Hippocampal formation (tissue), 2 donors: ENCODE measurements at places on chromosomes 13 and 19.

GRCh38 chr19:15299568-15300409, 32.5 kb downstream of the BRD4 start:
- DNase-seq = no peak

DNA sequence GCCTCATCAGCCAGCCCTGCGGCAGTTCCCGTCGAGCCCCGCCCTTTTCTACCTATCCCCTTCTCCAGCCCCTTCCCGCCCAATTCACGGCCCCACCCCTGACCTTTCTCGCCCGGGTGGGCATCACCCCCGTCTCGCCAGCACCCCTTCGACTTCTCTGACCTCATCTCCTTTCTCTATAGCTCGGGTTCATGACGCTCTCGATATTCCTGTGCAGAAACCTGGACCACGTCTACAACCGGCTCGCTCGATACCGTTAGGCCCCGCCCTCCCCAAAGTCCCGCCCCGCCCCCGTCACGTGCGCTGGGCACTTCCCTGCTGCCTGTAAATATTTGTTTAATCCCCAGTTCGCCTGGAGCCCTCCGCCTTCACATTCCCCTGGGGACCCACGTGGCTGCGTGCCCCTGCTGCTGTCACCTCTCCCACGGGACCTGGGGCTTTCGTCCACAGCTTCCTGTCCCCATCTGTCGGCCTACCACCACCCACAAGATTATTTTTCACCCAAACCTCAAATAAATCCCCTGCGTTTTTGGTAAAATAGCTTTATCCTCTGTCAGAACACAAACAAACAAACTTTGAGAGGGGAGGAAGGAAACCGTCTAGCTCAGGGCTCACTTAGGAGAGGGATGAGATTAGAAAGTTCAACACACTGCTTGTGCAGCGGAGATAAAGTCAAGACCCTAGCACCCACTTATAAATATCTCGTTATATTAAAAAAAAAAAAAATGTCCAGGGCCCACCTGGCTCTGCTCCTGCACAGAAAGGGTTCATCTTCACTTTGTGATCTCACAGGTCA, 5.1 kb downstream of the CD37 start:
- DNase-seq = no peak

- no peak for DNase-seq
Observed at GRCh38 chr19:19459707-19460251, 54.3 kb downstream of the GATAD2A start.

- DNase-seq = no peak
Observed at GRCh38 chr13:39682310-39682709, 26.8 kb downstream of the COG6 start.

- no peak for DNase-seq
Observed at GRCh38 chr19:55461974-55462626, 658 bp upstream of the ISOC2 start.

DNA sequence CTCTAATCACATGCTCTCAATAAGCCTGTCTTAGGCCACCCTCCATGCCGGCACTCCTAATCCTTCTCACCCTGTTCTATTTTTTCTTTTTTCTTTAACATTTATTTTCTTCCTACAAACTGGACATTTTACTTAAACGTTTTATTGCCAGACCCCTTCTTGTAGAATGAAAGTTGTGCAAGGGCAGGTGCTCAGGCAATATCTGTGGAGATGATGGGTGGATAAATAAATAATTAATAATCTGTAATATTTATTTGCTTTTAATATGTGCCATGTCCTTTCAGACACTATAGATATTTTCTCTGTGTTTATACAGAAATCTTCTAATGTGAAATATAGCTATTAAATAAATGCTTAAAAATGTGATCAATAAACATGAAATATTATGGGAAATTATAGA, 815.7 kb upstream of the MIR17HG start:
- DNase-seq = no peak

DNA sequence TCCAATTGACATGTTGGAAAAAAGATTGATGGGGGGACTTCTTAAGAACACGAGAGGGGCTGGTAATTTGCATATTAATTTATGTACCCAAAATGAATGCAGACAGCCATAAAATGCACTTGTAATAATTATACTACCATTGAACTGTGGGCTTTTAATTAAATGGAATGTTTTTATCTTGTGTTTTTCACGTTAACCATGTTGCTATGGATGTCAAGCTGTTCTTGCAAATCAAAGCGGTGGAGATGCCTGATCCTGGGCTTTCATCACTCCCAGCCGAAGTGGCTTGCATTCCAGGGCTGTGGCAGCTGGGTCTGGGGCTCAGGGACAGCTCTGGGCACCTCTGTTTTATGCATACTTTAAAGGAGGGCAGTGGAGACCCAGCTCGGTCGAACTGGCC, 179.4 kb upstream of the TMTC4 start:
- no peak for DNase-seq

GRCh38 chr19:29712744-29713516, 2.1 kb downstream of the C19orf12 start:
- no peak for DNase-seq

DNA sequence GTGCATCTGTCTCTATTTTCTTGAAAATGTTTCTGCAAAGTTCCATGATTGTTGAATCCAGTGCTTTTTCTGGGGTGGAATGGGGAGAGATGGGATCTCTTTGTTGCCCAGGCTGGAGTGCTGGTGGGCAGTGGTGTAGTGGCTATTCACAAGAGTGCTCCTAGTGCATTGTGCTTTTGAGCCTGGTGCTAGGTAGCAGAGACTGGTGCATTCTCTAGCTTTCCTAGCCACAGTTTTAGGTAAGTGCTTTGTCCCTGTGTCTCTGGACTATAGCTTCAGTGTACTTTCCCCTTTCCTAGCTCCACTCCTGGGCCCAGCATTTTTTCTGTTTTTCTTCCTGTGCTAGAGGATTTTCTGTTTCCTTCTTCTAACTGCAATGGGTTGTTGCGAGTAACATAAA, 825.6 kb downstream of the SLITRK6 start:
- no peak for DNase-seq

- DNase-seq = no peak
Observed at GRCh38 chr19:48121909-48122371, 11.3 kb upstream of the PLA2G4C start.

DNA sequence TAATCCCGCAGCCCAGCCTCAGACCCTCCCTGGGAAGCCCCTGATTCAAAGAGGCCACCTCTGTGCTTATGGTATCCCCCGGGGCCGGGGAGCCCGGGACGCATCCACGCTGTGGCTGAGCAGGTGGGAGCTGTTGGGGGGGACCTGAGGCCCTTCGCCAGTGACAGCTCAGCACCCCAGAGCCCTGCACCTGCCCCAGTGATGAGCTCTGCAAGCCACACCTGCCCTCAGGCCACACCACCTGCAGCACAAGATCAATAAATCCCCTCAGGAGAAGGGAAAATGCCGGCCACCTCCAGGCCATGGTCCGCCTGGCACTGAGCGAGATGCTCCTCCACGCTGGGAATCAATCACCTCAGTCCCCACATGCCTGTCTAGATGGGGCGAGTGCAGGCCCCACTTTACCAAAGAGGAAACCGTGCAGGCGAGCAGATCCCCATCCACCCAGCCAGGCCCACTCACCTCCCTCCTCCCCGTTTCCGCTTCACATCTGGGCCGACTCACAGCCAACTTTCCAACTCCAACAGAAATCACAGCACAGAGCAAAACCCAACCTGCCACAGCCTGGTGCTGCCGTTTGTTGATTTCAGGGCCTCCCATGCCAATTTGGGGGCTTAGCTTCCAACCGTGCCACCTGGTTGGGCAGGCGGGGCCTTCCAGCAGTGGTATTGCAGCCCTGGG, 12.8 kb downstream of the MOB3A start:
- DNase-seq = no peak

DNA sequence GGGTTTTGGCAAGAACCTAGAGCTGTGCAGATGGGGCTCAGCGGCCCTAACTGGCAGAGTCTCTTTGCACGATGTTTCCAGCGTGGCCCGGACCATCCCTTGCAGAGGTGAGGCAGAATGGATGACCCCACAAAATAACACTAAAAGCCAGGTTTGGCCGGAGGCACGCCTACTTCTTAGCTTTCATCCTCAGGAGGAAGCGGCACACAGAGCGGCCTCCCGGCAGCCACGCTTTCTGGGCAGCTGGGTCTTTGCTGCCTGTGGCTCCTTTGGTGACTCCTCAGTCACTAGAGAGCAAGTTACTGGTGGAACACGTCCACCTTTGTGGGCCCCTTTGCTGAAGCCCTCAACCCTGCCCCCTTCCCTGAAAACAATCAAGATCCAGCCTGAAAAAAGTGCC, 25.2 kb downstream of the TEX29 start:
- no peak for DNase-seq

DNA sequence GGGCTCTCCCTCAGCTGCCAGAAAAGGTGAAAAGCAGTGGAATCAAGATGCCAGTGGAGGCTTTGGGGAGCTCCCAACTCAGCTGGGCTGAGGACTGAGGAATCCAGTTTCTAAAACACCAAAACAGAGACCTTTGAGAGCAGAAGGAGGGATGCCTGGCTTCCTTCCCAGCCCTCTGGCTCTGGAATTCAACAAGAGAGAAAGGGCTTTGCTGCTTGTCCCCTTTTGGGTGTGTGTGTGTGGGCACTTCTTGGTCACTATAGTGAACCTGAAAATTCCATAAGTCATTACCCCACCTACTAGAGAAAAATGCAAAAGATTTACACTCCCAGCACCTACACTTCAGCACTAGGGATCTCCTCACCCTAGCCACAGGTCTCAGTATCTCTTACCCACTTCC, 30.3 kb upstream of the CYP2B6 start:
- no peak for DNase-seq

DNA sequence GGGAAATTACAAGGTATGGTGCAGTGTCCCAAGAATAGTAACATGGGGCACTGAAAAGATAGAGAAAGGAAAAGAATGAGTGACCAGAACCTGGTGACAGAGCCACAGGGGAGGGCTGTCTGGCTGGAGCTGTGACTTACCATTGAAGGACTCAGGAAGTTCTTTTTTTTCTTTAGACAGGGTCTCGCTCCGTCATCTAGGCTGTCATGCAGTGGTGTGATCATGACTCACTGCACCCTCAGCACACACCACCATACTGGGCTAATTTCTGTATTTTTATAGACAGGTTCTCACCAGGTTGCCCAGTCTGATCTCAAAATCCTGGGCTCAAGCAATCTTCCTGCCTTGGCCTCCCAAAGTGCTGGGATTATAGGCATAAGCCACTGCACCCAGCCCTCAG, 8.8 kb upstream of the CPB2 start:
- no peak for DNase-seq

GRCh38 chr13:58087566-58087965, 456.0 kb downstream of the PCDH17 start:
- DNase-seq = no peak

DNA sequence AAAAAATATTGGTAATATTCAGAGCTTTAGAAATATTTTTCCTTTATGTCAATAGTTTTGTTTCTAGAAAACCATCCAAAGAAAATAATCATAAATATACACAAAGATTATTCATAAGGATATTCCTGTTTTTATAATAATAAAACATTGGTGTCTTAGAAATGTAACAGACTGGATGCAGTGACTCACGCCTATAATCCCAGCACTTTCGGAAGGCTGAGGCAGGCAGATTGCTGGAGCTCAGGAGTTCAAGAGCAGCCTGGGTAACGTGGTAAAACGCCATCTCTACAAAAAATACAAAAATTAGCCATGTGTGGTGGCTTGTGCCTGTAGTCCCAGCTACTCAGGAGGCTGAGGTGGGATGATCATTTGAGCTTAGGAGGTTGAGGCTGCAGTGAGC, 106.8 kb downstream of the DHRS12 start:
- no peak for DNase-seq

DNA sequence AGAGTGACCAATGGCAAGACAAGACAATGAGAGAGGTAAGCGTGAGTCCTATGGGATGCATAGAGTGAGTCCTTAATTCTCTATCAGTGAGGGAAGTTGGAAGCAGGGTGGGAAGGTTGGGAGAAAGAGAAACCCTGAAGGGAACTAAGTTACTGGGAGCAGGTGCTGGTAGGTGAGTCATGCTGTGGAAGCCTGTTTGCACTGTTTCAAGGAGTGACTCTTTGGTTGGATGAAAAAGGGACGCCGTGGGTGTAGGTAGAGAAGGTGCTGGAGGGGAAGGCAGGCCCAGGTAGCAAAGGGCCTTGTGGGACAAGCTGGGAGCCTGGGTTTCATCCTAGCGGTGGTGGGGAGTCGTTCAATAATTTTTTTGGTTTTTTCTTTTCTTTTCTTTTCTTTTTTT, 21.9 kb downstream of the IGFL1 start:
- DNase-seq = no peak

- DNase-seq = no peak
Observed at GRCh38 chr13:68234274-68234673, 1004.1 kb upstream of the PCDH9 start.

DNA sequence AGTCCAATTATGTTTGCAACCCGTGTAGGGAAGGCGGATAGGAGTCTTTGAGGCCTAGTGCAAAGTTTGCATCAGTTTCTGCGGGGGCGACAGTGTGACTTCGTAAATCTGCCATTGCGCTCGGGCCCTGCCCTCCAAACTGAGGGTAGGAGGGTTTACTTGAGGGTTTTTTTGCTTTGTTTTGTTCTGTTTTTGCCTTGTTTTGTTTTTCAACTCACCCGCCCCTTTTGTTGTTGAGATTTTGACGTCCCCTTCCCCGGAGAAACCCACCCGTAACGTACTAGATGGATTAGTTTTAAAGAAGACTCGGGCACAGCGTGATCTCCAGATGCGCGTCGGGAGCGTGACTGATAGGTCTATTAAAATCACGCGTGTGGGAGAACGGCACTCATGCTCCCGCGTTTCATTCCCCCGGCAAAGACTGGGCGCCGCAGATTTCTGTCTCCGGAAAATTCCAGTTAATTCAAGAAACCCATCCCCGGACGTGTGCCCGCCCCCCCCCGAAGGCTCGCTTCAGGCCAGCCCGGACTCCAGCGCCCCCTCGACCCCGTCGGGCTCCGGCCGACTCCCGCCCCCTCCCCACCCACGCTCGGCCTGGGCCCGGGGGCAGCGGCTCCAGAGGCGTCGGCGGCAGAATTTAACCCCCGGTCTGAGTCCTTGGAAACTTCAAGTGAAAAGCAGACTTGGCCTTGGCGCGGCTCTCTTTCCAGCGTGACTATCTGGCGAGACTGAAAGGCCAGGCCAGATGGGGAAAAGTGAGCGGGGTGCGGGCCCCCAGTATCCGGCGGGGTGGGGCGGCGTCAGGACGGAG, 5.0 kb downstream of the SOX1 start:
- DNase-seq = no peak

DNA sequence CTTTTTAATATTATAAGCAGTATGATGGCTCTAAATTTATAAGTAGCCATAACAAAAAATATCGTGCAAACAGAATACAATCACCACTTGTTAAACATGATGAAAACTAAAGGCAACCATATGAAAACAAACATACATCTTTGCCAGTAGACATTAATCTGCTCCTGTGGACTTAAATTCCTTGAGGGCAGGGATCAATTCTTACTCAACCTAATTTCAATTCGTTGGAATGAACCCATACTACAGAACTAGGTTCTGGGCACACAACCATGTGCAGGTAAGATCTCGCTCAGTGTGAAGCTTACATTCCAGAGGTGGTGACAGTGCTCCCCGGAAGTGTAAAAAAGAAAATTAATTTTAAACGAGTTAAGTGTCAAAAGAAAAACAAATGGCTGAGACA, 13.4 kb downstream of the TBC1D4 start:
- DNase-seq = no peak

- no peak for DNase-seq
Observed at GRCh38 chr19:51607077-51607476, 23.1 kb downstream of the SIGLEC5 start.
